ENCODE measurements at places on chromosomes 6 and 20. TPM values are rescaled to one million over a fixed set of nuclear protein-coding genes. Genes with fewer than 3 reads are reported as not detected.

PBOV1 gene
- total RNA-seq: not detected

GRCh38 chr6:38453861-38454260, 185.9 kb downstream of the BTBD9 start:
- H3K4me1 ChIP-seq: no peaks in the 10 kb centered on the region
- H3K4me3 ChIP-seq: no peak overlapping the region
- no peak overlapping the region for H3K27ac ChIP-seq
- peaks cover 5% of the 10 kb centered on the region for H3K36me3 ChIP-seq
- no peaks in the 10 kb centered on the region for H3K27me3 ChIP-seq

ENPP4 gene
- 3.3 TPM for total RNA-seq

TOX2 gene
- 3.3 TPM for total RNA-seq

CST7 gene
- not detected for total RNA-seq

DNA sequence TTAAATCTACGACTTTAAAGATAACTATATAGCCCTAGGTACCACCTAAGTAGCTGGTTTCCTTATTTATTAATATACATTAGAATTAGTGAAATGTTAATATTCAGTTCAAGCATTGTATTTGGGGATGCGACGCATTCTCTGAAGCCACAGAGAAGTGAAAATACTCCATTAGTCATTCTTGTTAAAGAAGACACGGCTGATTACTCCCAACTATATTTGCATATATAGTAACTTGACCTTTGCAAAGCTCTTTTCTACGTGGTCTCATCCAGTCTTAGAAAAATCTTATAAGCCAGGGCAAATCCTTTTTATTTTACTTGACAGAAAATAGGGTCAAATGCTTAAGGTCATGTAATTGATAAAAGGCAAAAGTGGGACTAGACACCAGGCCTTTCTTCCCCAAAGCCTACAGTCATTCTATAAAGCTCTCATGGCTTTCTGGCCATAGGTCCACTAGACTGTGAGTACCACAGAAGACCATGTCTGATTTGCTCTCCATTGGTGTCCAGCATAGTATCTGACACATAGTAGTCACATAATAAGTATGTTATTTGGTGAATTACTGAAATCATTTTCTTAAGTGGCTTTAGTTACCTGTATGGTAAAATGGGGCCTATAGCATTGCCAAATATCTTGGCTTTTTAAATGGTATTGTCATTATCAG, 11.3 kb downstream of the ZHX3 start:
- H3K27ac ChIP-seq: no peak overlapping the region
- no peaks in the 10 kb centered on the region for H3K27me3 ChIP-seq
- no peaks in the 10 kb centered on the region for H3K36me3 ChIP-seq
- H3K4me1 ChIP-seq: no peaks in the 10 kb centered on the region
- DNase-seq: no peak

ZNF165 gene
- 0.91 TPM for total RNA-seq

GRCh38 chr6:134421501-134421900, 103.6 kb upstream of the SGK1 start:
- H3K27me3 ChIP-seq: no peaks in the 10 kb centered on the region
- no peaks in the 10 kb centered on the region for H3K4me1 ChIP-seq
- no peaks in the 10 kb centered on the region for H3K36me3 ChIP-seq
- H3K27ac ChIP-seq: no peak overlapping the region
- DNase-seq: no peak

DNA sequence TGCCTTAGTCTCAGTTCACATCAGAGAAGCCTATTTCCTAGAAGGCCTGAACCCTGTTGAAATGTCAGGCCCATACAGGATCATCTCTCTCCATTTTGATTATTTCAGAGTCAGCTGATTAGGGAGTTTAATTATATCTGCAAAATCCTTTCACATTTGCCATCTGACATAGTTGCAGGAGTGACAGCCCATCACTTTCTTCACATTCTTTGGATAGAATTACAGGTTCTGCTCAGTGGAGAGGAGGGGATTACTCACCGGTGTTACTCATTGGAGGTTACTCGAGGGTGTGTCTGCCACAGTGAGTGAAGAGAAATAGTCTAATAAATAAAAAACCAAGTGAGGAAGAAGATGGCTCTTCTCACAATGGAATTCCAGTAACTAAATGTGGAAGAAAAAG, 216.8 kb downstream of the TMEM242 start:
- peaks cover 3% of the 10 kb centered on the region for H3K36me3 ChIP-seq
- H3K4me3 ChIP-seq: no peak overlapping the region
- no peaks in the 10 kb centered on the region for H3K27me3 ChIP-seq
- no peak for DNase-seq
- no peak overlapping the region for H3K27ac ChIP-seq

- no peaks in the 10 kb centered on the region for H3K4me1 ChIP-seq
- no peaks in the 10 kb centered on the region for H3K27me3 ChIP-seq
- H3K27ac ChIP-seq: no peak overlapping the region
- no peaks in the 10 kb centered on the region for H3K36me3 ChIP-seq
- no peak overlapping the region for H3K4me3 ChIP-seq
Measured at GRCh38 chr6:76914737-76915136, 548.6 kb downstream of the HTR1B start.
